Cortex of kidney (tissue), 1 donor: ENCODE measurements at places on chromosomes 1 and 21.

- no peak for DNase-seq
These were observed 48.3 kb downstream of the CLIC4 start for GRCh38 chr1:24793447-24794129.

- no peak for DNase-seq
These were observed 141.8 kb downstream of the RGS7 start for GRCh38 chr1:241215203-241215602.

DNA sequence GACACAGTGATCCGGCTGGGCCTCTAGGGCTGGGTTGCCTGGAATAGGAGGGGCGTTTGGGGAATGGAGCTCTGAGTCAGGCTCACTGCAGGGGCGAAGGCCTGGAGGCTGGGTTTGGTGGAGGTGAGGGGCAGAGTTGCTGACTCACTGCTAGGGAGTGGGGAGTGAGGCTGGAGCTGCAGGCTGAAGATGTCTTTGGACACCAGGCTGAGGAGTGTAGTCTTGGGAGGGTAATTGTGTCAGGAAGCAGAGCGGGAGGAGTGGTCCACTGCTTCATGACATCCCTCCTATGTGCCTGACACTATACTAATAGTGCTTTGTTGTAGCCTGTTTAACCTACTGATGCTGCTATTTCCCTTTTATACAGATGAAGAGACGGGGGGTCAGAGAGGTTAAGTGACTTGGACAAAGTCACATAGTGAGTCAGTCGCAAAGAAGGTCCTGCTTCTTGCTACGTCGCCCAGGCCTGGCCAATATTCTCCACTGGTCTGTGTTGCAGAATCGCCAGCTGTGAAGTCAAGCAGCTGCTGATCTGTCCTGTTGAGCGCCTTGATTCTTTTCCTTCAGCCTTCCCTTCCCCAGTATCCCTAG is 13.6 kb downstream of the ACTL8 start:
- DNase-seq, result no peak

DNA sequence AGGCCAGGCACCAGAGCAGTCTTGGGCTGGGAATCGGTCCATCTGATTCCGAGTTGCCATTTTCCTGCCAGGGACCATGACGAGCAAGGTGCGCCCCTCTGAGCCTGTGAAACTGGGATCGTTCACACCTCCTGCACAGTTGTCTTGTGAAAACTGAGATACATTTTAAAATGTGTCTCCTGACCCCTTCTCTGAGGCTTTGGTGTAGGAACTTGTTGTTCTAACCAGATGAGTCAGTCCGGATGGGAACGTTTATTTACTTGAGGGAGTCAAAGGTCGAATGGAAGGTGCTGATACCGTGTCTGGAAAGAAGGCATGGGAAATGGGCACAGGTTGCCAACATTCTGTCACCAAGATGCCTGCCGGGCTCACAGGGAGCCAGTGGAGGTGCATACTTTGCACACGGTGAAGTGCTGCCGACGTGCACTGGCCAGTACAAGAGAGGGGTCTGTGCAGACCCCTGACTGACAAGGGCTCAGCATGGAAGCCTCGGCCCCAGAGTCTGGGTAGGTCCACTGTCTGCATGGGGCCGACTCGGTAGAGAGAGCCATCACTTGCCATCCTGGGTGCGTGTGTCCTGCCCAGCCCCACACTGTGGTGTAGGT is 7.4 kb upstream of the KCNN3 start:
- no peak for DNase-seq

DNA sequence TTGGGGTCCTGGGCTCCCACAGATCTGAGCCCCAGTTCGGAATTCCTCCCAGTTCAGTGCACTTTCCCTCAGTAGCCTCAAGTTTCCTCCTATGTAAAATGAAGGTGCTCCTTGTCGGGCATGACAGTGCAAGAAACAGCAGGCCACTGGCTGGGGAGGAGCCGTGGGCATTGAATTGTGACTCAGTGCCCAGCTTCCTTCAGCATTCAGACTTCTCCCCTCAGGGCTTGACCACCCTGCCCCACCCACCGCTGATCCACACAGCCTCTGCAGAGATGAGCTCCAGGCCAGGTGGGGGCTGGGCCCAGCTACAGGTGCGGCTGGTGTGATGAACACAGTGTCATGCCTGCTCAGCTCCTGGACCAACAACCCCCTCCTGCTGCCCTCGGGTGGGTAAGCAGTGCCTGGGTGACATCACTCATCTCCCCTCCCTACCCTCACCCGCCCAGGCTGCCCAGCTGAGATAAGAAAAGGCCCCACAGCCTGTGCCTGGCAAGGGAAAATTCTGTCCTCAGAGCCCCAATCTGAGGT is 4.9 kb downstream of the MOB3C start:
- DNase-seq, result no peak

- DNase-seq, result no peak
These were observed 28.4 kb downstream of the ELF3 start for GRCh38 chr1:202038688-202039346.

DNA sequence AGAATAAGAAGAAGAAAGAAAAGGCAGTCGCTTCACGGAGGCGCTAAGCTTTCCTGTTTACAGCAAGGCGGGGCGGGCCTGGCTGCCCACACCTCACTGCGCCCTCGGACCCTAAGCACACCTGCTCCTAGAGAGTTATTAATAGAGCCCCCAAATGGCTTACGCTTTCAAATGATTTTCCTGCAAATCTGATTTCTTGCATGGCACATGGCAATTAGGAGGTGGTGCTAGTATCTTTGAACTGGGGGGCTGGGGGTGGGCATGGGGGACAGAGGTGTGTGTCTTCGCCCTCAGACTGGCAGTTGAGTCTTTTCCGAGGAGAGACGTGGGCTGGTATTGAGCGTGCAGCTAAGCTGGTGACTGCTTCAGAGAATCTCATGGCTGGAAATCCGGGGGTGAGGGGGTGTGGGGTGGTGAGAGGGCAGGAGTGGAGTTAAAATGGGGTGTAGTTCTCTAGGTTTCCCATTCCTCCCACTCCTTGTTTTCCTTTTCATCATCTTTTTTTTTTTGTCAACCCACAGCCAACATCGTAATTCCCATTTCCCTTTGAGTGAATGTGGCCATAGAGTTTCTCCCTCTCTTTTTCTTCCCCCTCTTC is 1.3 kb downstream of the S1PR1 start:
- DNase-seq, result no peak

GRCh38 chr1:24388331-24388885 is 25.2 kb downstream of the STPG1 start:
- DNase-seq, result no peak
